ENCODE measurements at places on chromosomes 1 and 21.

GRCh38 chr1:54372978-54373377 is 33.2 kb downstream of the SSBP3 start:
- no peak for DNase-seq

- DNase-seq, result no peak
Observed at GRCh38 chr1:205500240-205501233, 3.9 kb upstream of the CDK18 start.

DNA sequence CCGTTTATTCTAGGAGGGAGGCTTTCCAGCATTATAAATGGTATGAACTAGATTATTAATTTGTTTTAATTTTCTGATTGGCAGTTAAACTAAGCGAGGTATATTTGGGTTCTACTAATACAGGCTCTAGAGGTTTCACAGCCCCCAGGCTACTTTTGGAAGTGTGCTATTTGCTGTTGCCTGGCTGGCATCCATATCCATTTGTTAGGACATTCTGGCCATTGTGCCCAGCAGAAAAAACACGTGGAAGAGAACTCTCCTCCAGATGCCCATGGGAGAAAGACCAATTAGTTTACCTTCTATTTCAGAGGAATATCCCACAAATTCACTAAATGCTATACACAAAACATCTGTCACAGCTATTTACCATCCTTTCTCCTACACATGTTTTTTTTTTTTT is 29.3 kb downstream of the MACO1 start:
- DNase-seq, result no peak

DNA sequence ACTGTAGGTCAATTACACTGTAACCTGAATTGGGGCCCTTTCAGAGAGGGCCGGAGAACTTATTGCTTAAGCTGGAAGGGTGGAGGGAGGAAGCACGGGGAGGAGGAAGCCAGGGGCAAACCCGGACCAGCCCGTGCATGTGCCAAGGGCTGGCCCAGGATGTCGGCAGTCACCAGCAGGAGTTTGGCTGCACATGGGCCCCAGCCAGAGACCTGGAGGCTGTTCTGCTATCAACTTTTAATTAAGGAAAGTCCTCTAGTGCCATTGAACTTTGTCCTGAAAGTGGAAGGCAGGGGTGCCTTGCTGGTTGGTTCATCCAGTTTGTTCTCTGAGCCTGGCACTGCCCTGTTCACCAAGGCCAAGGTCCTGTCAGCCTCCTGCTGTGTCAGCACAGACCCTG is 200.8 kb upstream of the VAMP3 start:
- no peak for DNase-seq

DNA sequence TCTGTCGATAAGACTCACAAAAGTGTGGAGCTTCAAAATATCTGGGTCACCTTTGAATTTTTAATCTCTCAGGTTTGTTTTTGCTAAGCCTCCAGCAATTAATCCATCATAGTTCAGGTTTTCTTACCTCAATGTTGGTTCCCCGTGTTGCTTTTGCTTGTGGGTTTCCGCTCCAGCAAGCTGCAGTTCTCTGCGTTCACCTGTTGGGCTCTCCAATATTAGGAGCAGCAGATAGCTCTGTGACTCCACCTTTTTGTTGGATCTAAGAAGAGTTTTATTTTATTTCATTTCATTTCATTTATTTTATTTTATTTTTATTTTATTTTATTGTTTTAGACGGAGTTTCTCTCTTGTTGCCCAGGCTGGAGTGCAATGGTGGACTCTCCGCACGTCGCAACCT is 335.5 kb downstream of the COL11A1 start:
- no peak for DNase-seq

GRCh38 chr1:24151175-24151533 is 8.2 kb upstream of the IL22RA1 start:
- DNase-seq, result no peak

- DNase-seq, result no peak
Observed at GRCh38 chr1:109630081-109630897, 10.7 kb downstream of the AMPD2 start.

- no peak for DNase-seq
Observed at GRCh38 chr1:174164826-174165225, 5.5 kb downstream of the RABGAP1L start.

DNA sequence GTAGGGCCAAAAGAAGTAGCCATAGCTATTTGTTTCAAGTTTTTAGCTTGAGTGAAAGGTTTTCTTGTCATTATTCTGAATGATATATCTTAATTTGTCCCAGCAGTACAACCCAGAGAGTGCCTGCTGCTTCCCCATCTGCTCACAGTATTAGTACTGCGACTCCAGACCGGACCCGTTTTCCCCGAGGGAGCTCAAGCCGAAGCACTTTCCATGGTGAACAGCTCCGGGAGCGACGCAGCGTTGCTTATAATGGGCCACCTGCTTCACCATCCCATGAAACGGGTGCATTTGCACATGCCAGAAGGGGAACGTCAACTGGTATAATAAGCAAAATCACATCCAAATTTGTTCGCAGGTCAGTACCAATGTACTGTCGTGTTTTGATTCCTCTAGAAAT is 37.2 kb upstream of the C1orf115 start:
- no peak for DNase-seq

GRCh38 chr1:47522935-47523834 is 85.3 kb downstream of the FOXD2 start:
- no peak for DNase-seq

DNA sequence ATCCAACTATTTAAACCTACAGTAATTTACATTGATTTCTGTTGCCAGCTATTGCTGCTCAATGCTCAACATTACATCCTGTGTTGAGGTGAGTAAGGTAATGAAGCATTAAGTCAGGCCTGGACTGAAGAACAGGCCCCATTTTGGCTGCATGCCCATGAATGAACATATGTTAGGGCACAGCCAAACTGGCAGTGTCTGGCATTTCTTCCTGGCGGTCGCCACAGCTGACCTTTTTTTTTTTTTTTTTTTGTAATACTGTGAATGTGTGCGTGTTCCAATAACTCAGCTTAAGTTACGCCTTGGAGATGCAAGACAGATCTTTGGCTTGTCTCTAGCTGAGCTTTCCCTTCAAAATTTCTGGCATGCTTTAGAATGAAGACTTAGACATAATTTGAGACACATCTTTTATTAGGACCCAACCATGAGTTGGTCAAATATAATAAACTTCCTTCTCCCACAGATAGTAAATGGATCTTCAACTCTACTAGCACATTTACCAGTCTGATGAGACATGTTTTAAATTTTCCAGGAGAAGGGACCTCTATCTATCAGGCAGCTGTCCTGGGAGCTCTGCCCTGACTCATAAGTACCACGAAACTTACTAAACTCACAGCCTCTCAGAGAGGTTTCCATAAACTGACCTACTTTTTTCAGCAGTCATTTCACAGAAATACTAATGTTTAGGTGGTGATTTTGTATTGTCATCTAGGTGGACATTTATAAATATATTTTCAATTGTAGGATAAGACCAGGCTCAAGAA is 341.1 kb upstream of the RUNX1 start:
- DNase-seq, result no peak

GRCh38 chr1:218171302-218171893 is 113.7 kb upstream of the RRP15 start:
- no peak for DNase-seq

- DNase-seq, result no peak
Observed at GRCh38 chr1:59516881-59517280, 220.0 kb downstream of the FGGY start.

GRCh38 chr1:109796484-109797302 is 33.0 kb upstream of the EPS8L3 start:
- DNase-seq, result no peak

DNA sequence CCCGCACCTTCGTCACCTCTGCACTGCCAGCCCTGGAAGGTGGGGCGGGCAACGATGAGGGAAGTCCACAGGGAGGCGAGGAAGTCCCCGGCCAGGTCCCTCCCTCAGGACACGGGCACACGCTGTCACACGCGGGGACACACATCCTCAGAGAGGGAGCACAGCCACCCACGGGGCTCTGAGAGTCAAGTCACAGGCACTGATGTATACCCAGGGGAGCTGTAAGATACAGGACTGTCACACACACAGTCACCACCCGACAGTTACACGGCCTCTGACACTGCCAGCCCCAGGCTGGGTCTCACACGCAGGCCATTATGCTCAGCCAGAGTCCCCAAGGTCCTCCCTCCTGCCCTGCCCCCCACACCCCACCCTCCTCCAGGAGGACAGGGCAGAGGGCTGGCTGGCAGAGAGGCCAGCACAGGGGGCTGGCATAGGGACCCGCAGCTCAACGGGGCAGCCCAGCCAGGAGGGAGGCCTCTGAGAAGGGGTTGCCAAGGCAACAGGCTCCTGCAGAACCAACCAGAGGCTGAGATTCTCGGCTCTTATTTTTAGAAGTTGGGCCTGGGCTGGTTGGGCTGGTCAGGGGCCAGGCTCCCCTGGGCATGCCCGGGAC is 17.7 kb upstream of the ADGRB2 start:
- DNase-seq, result no peak

DNA sequence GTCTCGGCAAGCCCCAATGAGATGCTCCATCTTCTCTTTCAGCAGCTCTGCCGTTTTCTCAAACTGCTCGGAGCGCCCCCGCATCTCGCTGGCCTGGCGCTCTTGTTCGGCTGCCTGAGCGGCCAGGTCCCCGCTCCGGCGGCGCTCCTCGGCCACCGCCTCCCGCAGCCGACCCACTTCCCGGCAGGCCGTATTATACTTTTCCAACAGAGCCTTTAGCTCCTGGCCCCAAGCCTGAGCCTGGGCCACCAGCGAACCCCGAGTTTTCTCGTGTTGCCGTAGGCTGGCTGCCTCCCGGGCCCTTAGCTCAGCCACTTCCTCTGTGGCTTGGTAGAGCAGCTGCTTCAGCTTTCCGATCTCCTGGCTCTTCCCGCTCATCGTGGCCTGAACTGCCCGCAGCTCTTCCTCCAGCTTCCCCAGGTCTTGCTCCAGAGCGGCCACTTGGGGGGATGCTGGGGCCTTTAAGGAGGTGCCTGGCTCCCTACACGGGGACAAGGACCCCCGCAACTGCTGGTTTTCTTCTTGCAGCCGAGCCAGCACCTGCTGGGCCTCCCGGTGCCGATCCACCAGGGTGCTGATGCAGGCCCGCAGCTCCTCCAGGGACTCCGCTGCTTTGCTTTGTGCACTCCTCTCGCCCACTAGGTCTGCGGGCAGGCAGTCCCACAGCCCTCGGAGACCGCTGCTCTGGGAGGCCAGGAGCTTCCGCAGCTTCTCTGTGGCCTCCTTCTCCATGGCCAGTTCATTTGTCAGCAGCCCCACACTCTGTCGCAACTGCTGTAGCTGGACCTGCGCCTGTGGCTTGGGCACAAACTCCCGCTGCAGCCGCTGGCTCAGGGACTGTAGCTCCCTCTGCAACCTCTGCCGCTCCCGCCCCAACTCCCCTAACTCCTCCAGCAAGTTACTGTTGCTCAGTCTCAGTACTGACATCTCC is 13.4 kb upstream of the PIAS3 start:
- no peak for DNase-seq

DNA sequence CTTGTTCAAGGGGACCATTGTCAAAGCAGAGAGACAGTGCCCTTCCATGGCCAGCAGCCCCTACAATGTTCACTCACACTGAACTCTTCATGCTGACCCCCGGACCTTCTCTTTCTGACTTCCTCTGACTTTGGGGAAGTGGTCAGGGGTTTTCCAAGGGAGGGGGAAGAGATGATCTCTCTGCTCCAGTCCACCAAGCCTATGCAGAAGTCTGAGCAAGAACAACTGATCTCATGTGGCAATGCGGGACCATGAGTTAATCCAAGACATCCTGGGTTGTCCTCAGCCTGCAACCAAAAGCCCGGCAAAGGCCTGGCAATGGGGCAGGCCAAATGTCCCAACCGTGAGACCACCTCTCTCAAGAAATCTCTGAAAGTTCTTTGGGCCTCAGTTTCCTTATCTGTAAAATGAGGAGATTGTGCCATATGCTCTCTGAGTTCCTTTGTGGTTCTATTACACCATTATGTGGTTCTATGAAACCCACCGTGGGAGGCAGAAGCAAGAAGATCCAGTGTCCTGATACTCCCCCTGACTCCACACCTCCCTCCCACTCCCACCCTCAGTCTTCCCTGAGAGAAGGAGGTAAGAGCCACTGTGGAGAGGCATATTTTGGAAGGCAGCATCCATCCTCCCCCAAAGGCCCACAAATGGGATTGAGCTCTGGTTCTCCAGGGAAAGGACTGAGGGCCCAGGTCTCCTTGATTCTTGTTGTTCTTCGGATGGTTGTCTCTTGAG is 11.8 kb upstream of the ARHGEF2 start:
- DNase-seq, result no peak

GRCh38 chr1:184535191-184535970 is 148.6 kb downstream of the C1orf21 start:
- no peak for DNase-seq

GRCh38 chr1:71041806-71042205 is 5.8 kb downstream of the PTGER3 start:
- no peak for DNase-seq

- no peak for DNase-seq
Observed at GRCh38 chr1:23526329-23527041, 4.5 kb downstream of the E2F2 start.

- DNase-seq, result no peak
Observed at GRCh38 chr1:92577261-92577895, 90.7 kb upstream of the GFI1 start.

DNA sequence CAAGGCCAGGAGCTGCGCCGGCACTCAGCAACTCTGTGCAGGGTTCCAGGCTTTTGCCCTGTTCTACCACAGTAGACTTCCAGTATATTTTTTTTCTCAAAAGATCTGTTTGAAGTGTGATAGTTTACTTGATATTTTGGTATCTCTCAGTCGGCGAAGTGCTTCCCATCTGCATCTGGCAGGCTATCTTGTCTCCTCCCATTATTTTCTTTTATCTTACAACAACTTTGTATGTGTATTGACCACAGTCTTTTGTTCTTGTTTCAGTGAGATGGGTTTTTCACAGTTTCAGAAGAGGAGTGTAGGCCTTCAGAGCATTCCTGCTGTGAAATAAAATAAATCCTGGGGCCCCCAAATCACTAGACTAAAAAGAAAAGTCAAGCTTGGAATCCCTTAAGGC is 292.9 kb downstream of the PTGER3 start:
- no peak for DNase-seq

- no peak for DNase-seq
Observed at GRCh38 chr21:45406801-45407628, 2.0 kb downstream of the COL18A1 start.

GRCh38 chr1:34263406-34263805 is 86.7 kb downstream of the C1orf94 start:
- DNase-seq, result no peak
